ENCODE measurements at places on chromosomes 5 and 9.

GRCh38 chr9:134187110-134187531, 22.8 kb upstream of the RNU6ATAC start:
- DNase-seq: no peak

DNA sequence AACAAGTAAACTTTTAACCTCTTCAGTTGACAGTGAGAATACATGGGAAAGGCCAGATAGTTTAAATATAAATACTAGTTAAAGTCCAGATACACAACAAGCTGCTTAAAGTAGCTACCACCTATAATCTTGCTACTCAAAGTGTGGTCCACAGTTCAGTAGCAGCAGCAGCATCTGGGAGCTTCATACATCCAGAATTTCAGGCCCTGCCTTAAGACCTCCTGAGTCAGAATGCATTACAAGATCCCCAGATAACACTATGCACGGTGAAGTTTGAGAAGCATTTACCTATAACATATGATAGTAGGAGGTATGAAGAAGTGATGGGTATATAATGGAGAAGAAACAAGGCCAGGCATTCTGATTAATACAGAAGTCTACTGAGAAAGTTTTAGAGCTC, 244.5 kb downstream of the EFNA5 start:
- no peak for DNase-seq

DNA sequence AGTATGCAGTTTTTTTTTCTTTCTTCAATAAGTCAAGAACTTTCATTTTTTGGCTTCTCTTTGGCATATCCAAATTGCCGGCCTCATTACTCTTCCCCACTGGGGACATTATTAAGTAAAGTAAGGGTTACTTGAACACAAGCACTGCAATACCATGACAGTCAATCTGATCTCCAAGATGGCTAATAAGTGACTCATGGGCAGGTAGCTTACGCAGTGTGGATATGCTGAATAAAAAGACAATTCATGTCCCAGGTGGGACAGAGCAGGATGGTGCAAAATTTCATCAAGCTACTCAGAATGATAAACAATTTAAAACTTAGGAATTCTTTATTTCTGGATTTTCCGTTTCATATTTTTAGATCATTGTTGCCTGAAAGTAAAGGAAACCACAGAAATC, 671.8 kb downstream of the ACTL7B start:
- no peak for DNase-seq

DNA sequence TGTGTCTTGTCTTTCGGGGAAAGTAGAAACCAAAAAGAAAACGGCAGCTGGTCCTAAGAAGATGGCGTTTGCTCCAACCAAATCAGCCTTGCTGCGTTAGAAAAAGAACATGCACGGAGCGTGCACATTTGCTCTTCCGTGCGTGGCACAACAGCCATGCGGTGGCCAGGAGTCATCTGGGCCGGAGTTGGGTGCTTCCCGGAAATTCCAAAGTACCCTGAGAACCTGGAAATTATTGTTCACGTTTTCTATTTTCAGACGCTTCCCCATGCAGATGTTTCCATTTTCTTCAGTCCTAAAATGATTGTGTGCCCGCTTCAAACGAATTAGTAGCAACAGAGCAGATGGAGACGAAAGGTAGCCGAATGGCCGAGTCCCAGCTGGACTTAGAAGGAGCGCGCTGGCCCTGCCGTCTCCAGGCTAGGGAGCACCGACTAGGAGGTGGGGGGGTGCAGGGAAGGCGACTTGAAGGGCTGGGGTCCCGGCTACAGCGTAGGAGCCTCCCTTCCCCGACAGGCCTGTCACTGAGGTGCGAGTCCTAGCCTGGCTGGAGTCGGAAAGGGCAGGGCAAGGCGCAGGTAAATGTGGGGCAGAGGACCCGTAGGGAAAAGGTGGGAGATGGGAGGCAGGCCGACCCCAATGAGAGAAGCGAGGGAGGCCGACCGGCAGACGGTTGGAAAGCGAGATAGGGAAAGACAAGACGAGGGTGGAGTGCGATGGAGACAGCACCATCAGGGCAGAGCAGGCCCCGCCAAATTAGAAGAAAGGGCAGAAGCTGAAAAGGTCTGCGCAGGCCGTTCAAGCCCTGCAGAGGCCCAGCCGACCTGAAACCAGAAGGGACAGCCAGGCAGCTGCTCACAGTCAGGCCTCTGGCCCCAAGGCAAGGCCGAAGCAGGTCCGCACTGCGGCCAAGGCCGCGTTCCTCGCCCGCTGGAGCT, 1.4 kb downstream of the BARX1 start:
- DNase-seq: no peak

- no peak for DNase-seq
These were observed 25.2 kb downstream of the OCLN start for GRCh38 chr5:69517763-69518212.

GRCh38 chr5:177553671-177554429, 513 bp downstream of the FAM193B start:
- DNase-seq: no peak

DNA sequence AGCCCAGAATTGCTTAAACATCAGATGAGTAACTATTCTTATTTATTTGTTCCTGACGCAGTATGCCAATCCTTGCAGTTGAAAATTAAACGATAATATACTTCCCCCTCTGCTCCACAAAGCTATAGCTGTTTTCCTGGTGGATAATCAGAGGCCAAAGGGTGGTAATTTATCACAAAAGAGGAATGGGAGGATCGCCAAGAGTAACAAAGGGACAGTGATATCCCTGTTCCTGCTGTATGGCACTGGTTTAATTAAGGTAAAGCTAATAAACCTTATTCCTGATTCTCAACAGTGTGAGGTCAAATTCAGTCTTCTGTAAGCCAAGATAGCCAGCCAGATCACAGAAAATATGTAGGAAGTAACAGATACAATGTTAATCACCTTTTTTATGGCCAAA, 33.4 kb upstream of the PTGER4 start:
- DNase-seq: no peak

- no peak for DNase-seq
These were observed 522.9 kb upstream of the DAB2 start for GRCh38 chr5:39947657-39948056.

DNA sequence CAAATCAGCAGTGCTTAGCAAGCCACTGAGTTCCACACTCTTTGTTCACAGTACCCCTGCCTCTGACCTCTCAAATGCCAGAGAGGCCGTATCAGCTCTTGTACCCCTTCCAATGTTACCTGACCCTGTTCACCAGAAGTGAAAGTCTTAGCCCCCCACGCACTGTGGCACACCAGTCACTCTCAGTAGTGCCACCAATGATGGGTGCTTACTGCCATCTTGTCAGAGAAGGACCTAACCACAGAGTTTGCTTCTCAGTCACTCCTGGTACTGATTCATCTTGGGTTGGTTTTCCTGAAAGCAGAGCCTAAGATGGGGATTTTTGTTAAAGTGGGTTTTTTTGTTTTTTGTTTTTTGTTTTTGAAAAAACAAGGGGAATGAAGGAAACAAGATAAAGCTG, 28.8 kb upstream of the PANK3 start:
- no peak for DNase-seq
